ENCODE measurements at places on chromosomes 1 and 21. TPM values are rescaled to one million over a fixed set of nuclear protein-coding genes. Genes with fewer than 3 reads are reported as not detected.
A peak's percentile ranks its signal among the peaks of the same experiment; 100 is the strongest.

RNF186 gene
- total RNA-seq: not detected

GRCh38 chr1:81800695-81801650, at the start of gene ADGRL2:
Gene ADGRL2 (plus strand): TSS chr1:81800934. CDS start chr1:81836985, 36,051 bp downstream.
- DNase-seq: peak; percentile 25

DNA sequence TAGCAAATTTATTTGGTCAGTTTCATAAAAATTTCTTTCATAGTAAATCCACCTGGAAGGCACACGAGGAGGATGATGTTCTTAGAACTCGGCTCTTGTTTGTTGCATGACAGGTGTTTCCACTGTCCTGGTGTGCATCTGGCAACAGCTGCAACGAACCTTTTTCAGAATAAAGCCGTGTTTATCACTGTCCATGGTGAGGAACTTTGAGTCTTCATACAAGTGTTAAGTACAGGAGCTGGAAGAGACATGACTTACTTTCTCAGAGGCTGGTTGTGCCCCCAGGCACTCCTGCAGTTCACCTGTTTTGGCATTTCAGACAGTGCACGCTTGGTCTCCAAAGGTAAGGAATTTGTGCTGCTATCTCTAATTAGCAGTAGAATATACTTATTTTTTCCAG, 97.1 kb downstream of the ADAMTS1 start:
- no peak for DNase-seq

GRCh38 chr1:77829851-77830250, 50.4 kb downstream of the MIGA1 start:
- DNase-seq: no peak

- no peak for DNase-seq
These were observed 95.4 kb upstream of the KLHDC7A start for GRCh38 chr1:18385239-18385790.
